SK-MEL-5 (cell line): ENCODE measurements at places on chromosomes 2 and 18. TPM values are rescaled to one million over a fixed set of nuclear protein-coding genes. Genes with fewer than 3 reads are reported as not detected.

DNA sequence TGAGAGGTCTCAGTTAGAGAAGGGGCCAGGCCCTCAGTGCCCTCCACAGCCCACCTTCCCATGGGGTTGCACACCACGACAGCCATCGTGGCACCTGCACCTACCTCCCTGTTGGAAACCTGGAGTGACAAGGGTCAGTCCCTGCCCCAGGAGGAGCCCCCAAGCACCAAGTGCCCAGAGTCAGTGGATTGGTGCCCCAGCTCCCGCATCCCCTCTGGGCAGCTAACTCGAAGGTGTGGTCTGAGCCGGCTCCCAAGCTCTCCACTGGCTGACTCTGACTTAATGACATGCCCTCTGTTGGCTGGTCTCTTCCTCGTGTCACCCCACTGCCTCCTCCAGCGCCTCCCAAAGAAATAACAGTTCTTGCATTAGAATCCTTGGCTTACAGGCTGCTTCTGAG lies 116.4 kb downstream of the NDUFA10 start:
- no peak for DNase-seq

DNA sequence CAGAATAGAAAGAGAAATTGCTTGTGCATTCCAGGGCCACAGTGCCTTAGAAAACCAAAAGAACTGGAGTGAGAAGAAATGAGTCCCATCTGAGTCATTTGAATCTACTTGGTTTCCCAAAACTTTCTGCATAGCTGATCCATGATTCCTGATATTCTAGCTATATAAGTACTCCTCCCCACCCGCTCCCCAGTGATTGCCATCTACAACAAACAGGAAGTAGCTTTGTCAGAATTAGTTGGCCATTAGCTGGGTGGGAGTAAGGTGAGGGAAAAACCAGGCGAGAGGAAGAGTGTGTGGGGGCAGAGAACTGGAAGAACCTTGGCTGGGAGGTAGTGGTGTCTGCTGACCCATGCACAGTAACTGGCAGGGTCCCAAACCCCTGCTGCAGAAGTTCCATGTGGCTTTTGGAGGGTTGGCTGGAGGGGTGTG lies 122.1 kb downstream of the ACAA2 start:
- DNase-seq = no peak

GRCh38 chr2:180776921-180777320 lies 203.5 kb upstream of the UBE2E3 start:
- DNase-seq = no peak

- no peak for DNase-seq
Observed at GRCh38 chr2:59027320-59027719, 786.2 kb upstream of the FANCL start.

GRCh38 chr2:62653582-62654422 lies 51.7 kb upstream of the EHBP1 start:
- DNase-seq = no peak

- no peak for DNase-seq
Observed at GRCh38 chr2:20062615-20063545, 11.5 kb upstream of the LAPTM4A start.

DNA sequence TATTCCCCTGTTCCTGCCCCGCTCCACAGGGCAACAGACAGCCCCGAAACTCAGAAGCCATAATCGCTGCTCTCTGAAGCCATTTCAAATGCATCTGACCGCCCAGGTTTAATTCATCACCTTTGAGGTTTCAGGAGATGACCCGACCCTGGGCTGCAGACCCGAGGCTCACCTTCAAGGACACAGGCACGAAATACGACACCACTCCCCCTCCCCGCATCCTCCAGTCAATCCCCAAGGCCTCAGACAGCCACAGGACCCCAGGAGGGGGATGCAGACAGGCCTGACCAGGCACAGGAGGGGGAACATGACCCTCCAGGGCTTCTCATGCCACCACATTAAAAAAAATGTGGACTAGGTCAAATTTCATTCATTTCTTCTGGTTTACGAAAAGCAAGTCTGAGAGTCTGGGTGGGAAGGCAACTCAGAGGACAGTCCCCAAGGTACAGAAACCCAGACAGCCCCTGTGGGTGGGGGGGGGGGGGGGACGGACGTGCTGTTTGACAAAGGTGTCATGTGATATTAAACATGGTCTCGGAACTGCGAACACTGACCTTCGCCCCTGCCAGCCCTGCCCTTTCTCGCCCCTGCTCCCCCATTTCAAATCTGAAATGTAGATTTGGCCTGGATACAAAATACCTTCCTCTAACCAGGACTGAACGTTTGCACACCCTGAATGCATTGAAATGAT lies 142.9 kb downstream of the BCL11A start:
- DNase-seq = no peak

GRCh38 chr18:41845563-41845962 lies 109.5 kb upstream of the PIK3C3 start:
- DNase-seq = no peak

DNA sequence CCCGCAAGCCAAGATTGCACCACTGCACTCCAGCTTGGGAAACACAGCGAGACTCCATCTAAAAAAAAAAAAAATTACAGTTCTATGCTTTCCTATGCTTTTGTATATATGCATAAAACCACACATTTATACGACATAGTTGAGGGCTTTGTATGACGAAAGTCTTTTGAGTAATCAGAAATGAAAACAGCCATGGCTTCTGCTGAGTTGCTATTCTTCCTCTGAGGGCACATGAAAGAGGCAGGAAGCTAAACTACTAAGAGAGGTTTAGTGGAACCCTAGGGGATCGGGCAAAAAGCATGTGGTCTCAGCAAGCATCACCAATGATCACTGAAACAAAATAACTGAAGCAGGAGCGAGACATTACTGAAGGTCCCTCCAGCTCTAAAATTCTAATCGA lies 99.6 kb downstream of the ZAP70 start:
- DNase-seq = no peak

DNA sequence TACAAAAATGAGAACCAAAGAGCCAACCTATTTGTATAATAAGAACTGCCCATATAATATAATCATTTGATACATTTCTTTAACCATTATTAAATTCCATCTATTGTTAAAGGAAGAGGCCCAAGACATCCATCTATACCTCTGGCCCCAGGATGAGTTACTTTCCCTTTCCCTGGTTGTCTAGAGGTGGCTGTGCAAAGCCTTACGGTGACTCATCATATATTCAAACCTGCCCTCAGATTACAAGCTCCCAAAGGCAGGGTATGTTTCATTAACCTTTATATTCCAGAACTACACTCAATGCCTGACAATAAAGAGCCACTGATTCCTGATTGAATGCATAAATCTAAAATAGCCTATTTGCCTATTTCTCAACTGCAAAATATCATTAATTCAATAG lies 105.8 kb upstream of the PID1 start:
- DNase-seq = no peak

DNA sequence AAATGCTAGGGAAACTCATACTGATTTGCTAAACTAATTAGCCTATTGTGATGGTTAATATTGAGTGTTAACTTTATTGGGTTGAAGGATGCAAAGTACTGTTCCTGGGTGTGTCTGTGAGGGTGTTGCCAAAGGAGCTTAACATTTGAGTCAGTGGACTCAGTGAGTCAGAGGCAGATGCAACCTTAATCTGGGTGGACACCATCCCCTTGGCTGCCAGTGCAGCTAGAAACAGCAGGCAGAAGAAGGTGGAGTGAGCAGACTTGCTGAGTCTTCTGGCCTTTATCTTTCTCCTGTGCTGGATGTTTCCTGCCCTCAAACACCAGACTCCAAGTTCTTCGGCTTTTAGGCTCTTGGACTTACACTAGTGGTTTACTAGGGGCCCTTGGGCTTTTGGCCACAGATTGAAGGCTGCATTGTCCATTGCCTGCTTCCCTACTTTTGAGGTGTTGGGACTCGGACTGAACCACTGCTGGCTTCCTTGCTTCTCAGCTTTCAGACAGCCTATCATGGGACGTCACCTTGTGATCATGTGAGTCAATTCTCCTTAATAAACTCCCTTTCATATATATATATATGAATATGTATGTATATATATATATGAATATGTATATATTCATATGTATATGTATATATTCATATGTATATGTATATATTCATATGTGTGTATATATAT lies 69.7 kb downstream of the RPRM start:
- DNase-seq = no peak

DNA sequence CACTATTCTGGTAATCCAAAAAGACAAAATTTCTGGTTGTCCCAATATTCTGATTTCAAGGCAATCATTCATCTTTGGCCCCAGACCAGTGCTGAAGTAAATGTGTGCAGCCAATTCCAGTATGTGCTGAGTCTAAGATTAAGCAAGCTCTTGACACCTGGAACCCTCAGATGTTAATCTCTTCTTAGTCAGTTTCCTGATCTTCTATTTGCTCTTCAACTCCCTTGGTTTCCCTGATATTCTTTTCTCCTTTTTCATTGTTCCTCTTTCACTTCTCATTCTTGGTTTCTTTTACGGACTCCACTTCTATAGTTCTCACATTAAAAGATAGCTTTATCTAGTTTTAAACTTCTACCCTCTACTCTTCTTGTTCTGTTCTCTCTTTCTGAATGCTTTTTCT lies 445.7 kb upstream of the FANCL start:
- DNase-seq = no peak

DNA sequence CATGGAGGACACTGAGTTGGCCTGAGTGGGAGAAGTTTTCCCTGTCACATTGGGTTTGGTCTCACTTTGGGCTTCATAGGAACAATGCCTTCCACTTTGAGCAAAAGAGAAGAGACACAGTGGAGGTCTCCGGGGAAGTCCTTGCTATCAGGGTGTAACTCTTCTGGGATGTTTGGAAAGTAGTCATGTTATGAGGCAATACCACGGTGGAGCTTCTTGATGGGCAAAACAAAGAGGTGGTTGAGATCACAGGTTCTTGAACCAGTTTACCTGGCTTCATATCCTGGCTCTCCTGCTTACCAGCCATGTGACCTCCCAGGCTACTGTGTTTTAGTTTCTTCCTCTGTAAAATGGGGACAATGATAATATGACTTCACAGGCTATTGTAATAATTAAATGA lies 478.6 kb downstream of the SLC4A3 start:
- no peak for DNase-seq

DNA sequence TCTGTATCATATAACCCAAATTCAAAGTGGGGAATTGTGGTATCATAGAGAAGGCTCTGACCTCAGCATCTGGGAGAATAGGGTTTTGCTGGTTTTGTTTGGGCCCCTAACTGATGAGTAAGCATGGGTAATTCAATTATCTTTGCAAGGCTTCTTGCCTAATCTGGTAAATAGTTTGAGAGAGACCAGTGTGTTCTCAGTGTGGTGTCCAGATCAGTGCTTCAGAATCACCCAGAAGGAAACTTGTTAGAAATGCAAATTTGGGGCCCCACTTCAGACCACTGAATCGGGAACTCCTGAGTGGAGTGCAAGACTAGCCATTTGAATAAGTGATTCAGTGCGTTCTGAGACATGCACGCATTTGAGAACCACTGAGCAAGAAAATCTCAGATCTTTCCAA lies 282.7 kb downstream of the EPHA4 start:
- no peak for DNase-seq

DNA sequence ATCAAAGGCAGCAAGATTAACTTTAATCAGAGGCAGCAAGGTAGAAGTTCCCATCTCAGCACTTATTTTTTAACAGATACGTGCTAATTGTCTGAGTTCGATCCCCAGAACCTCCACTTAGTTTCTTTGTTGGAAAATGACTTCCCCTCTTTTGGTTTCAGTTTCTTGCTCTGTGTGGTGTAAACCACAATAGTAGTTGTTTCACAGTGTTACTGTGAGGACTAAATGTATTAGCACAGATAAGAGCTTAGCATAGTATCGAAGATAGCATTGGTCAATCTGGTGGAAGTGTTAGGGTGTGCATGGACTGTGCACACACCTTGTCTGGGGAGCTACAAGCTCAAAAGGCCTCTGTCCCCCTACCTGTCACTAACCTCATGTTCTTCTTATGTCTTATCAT lies 988.3 kb upstream of the GYPC start:
- no peak for DNase-seq

GRCh38 chr18:43819397-43819796 lies 542.1 kb upstream of the SYT4 start:
- DNase-seq = no peak

- DNase-seq = no peak
Observed at GRCh38 chr2:170783549-170783948, 13.4 kb downstream of the ERICH2 start.

GRCh38 chr2:144580521-144581161 lies 60.7 kb upstream of the ZEB2 start:
- DNase-seq = peak; percentile 15

GRCh38 chr2:68825866-68826265 lies 45.3 kb downstream of the BMP10 start:
- DNase-seq = no peak

GRCh38 chr2:99827296-99827999 lies 314.9 kb downstream of the AFF3 start:
- no peak for DNase-seq

GRCh38 chr2:234989183-234989701 lies 37.4 kb downstream of the SH3BP4 start:
- peak; percentile 60 for DNase-seq

- no peak for DNase-seq
Observed at GRCh38 chr2:216205486-216205885, 96.3 kb downstream of the XRCC5 start.

GRCh38 chr18:39870591-39870990 lies 2084.4 kb upstream of the PIK3C3 start:
- no peak for DNase-seq

GRCh38 chr18:67818432-67818831 lies 301.9 kb upstream of the DSEL start:
- no peak for DNase-seq

DNA sequence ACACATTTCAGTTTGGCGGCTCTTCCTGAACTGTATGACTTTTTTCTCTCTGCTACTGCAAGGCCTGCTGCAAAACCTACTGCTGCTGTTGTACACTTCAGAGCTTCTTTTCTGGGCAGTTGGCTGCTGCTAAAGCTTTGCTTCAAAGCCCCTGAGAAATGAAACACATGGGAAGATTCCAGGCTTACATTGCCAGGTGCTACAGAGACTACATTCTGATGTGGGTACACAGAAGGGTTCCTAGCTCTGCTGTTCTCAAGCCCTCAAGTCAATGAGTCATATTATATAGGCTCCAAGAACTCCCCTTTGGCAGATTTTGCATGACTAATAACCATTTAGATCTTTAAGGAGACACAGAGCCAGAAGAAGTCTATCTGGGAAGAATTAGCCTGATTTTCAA lies 12.9 kb upstream of the PGAP1 start:
- DNase-seq = no peak

DNA sequence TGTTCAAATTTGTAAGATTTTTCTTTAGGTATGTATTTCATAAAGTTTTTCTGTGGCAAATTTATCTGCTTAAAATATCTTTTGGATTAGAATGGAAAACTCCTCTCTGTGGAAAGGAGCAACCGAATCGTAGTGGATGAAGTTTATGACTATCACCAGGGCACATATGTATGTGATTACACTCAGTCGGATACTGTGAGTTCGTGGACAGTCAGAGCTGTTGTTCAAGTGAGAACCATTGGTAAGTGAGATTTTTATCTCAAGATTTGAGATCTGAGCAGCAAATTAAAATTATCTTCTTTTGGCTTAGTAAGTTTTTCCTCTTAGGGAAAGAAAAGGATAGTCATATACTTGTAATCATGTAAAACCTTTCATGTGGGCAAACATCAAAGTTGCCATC lies 14.2 kb downstream of the IL18RAP start:
- DNase-seq = no peak

Gene KCNF1
- total RNA-seq = 0.05 TPM in 1 of 2 replicates, not detected in the other

Gene NEU2
- total RNA-seq = not detected in 2 replicates

Gene CREG2
- total RNA-seq = 0.03 TPM in 1 of 2 replicates, not detected in the other

Gene AQP12B
- total RNA-seq = not detected in 2 replicates

Gene GPR45
- 0.21 and 0.98 TPM in 2 replicates for total RNA-seq

Gene B3GNT7
- total RNA-seq = 20.2 and 21.5 TPM in 2 replicates

Gene PLB1
- total RNA-seq = 7.0 and 7.4 TPM in 2 replicates

Gene MAL
- total RNA-seq = not detected in 2 replicates

Gene OR6B2
- not detected in 2 replicates for total RNA-seq

Gene IL1RN
- total RNA-seq = not detected in 2 replicates

Gene PECR
- total RNA-seq = 28.5 and 33.1 TPM in 2 replicates

Gene CDH20
- total RNA-seq = not detected in 2 replicates

Gene ADRA2B
- total RNA-seq = not detected in 2 replicates

Gene FKBP1B
- 10.0 and 11.7 TPM in 2 replicates for total RNA-seq
